CD14-positive monocyte (primary cell): ENCODE measurements at places on chromosomes 5 and 9.
A peak's percentile ranks its signal among the peaks of the same experiment; 100 is the strongest.

DNA sequence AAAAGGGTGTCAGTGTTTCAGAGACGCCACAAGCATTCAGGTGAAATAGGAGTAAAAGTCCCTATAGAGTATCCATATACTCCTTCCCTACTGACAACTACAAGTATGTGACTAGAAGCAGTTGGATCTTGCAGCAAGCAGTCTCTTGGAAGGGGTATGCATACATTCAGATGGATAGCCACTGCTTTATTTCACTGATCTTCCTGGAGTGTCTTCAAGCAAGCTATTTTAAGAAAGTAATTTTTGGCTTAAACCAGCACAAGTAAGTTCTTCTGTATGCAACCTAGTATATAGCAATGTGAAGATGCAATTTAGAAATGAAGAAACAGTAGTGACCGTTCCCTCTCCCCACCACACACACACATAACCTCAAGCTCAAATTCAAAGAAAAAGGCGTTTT, 446.8 kb upstream of the CDH18 start:
- H3K4me3 ChIP-seq, result no peak overlapping the region
- DNase-seq, result no peak
- H3K27ac ChIP-seq, result no peak overlapping the region
- no peaks in the 10 kb centered on the region for H3K4me1 ChIP-seq
- H3K36me3 ChIP-seq, result no peaks in the 10 kb centered on the region

GRCh38 chr5:80860924-80861613, 99.1 kb upstream of the RASGRF2 start:
- H3K27ac ChIP-seq, result no peak overlapping the region
- no peak overlapping the region for H3K4me3 ChIP-seq
- peaks cover 4% of the 10 kb centered on the region for H3K4me1 ChIP-seq
- no peaks in the 10 kb centered on the region for H3K27me3 ChIP-seq
- DNase-seq, result no peak

GRCh38 chr5:141834331-141834730, 43.9 kb downstream of the PCDH1 start:
- no peak overlapping the region for H3K4me3 ChIP-seq
- H3K27ac ChIP-seq, result no peak overlapping the region
- no peaks in the 10 kb centered on the region for H3K36me3 ChIP-seq
- H3K4me1 ChIP-seq, result peaks cover 14% of the 10 kb centered on the region

GRCh38 chr9:107460153-107461023, 29.2 kb downstream of the KLF4 start:
- no peak overlapping the region for H3K27ac ChIP-seq
- no peak overlapping the region for H3K4me3 ChIP-seq
- H3K4me1 ChIP-seq, result peaks cover 7% of the 10 kb centered on the region
- DNase-seq, result no peak

DNA sequence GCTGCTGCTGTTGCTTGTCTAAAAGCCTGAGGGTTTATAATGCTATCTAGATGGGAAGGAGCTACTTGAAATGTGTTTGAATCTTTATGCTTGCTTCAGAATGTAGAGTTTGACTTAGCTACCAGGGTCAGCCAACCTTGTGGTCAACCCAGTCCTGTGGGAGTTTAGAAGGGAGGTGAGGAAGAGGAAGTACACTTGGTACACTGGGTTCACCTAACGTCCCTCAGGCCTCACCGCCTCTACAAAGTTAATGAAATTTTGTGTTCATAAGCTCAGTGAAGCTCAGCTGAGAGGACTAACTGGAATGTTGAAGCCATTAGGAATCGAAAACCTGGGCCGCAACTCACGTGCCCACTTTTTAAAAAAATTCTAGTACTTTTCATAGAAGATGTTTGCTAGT, 10.7 kb downstream of the IQGAP2 start:
- DNase-seq, result peak; percentile 20
- H3K4me1 ChIP-seq, result peaks cover 13% of the 10 kb centered on the region
- no peak overlapping the region for H3K27ac ChIP-seq
- H3K27me3 ChIP-seq, result no peaks in the 10 kb centered on the region

- DNase-seq, result no peak
- H3K4me3 ChIP-seq, result no peak overlapping the region
- H3K27ac ChIP-seq, result no peak overlapping the region
- no peaks in the 10 kb centered on the region for H3K27me3 ChIP-seq
- H3K4me1 ChIP-seq, result no peaks in the 10 kb centered on the region
- H3K36me3 ChIP-seq, result no peaks in the 10 kb centered on the region
These were observed 1729.7 kb upstream of the WWC1 start for GRCh38 chr5:166561759-166562158.

- H3K4me3 ChIP-seq, result no peak overlapping the region
- H3K36me3 ChIP-seq, result no peaks in the 10 kb centered on the region
- H3K4me1 ChIP-seq, result peaks cover 33% of the 10 kb centered on the region
- H3K27me3 ChIP-seq, result no peaks in the 10 kb centered on the region
- no peak for DNase-seq
These were observed 57.2 kb upstream of the PPARGC1B start for GRCh38 chr5:149672701-149673476.

DNA sequence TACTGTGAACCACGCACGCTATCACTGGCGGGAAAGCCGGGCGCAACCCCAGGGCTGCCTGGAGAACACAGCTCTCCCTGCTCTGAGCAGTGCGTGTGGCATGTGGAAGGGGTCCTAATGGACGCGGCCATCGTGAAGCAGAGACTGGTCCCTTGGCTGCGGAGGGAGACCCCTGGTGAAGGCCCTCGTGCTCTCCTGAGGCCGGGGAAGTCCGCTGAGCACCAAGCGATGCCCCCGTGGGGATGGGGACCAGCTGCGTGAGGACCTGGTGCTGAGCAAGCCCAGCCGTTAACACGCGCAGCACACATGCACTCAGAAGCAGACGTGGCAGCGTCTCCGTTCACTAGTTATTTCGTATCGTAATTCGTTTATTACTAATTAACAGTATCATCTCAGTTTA, 24.4 kb downstream of the SLC12A7 start:
- no peak overlapping the region for H3K4me3 ChIP-seq
- no peaks in the 10 kb centered on the region for H3K27me3 ChIP-seq
- no peak overlapping the region for H3K27ac ChIP-seq

- H3K4me3 ChIP-seq, result no peak overlapping the region
- H3K36me3 ChIP-seq, result no peaks in the 10 kb centered on the region
- H3K27me3 ChIP-seq, result peaks cover 9% of the 10 kb centered on the region
- H3K4me1 ChIP-seq, result peaks cover 14% of the 10 kb centered on the region
These were observed 5.7 kb downstream of the FGD3 start for GRCh38 chr9:92952906-92953610.

DNA sequence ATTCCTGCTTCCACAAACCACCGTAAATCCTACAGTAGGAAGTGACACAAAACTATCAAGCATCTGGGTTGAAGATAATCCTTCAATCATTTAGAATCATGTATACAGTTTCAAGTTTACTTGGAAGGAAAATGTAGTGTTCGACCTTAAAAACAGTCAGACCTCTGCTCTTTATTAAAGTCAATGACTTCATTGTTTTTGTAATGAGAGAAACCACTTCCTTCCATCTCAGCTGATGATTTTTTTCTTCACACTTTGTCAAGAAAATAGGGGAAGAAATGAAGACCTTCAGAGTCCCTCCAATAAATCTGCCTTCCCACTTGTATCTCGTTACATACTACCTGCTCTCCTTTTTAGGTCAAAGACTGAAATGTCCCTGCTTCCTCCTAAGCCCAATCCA, 30.1 kb downstream of the TUSC1 start:
- DNase-seq, result no peak
- no peaks in the 10 kb centered on the region for H3K36me3 ChIP-seq
- no peaks in the 10 kb centered on the region for H3K4me1 ChIP-seq
- no peak overlapping the region for H3K4me3 ChIP-seq
- H3K27ac ChIP-seq, result no peak overlapping the region
- H3K27me3 ChIP-seq, result no peaks in the 10 kb centered on the region

DNA sequence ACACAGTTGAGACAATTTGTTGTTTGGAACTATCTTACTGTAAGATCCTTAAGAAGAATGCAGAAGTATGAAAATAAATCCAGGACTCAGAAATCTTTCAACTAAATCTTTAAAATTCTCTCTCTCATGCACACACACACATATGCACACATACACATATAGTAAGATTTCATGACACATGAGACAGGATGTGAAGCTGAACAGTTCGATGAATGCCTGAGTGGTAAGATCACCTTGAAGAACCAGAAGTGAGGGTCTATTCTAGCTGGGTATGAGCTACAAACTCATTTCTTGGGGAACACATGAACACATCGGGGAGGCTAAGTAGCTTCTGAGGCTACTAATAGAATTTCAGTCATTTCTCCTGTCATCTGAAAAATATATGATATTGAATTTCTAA, 153.6 kb downstream of the TMC1 start:
- DNase-seq, result no peak
- no peak overlapping the region for H3K4me3 ChIP-seq
- H3K36me3 ChIP-seq, result no peaks in the 10 kb centered on the region
- no peak overlapping the region for H3K27ac ChIP-seq
- H3K27me3 ChIP-seq, result peaks cover 14% of the 10 kb centered on the region

DNA sequence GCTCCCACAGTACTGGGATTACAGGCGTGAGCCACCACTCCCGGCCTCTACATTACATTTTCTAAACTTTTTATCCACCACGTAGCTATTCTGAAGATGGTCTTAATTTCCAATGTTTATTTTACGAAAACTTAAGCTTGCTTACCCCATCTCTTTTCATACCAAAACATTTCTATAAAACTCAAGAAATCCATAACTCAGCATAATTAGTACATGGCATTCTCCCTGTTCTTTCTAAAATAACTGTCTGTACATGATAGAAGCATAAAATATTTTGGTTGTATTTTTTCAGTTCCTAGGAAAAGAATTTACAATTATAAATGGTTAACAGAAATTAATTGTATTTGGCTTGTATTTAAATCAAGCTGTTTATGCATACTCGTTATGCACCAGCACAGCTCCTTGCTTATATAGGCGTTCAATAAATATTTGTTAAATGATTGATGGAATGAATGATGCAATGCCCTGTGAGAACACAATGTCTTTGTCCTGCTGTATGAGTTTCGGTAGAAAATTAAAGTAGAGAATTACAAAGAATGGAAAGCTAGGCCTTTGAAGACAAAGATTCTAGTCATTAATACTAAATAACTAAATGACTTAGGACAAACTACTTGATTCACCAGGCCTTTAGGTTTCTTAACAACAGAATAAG, 384.2 kb downstream of the EFNA5 start:
- no peaks in the 10 kb centered on the region for H3K27me3 ChIP-seq
- H3K4me1 ChIP-seq, result no peaks in the 10 kb centered on the region
- H3K36me3 ChIP-seq, result no peaks in the 10 kb centered on the region
- no peak overlapping the region for H3K27ac ChIP-seq

- H3K4me1 ChIP-seq, result no peaks in the 10 kb centered on the region
- DNase-seq, result no peak
- no peak overlapping the region for H3K4me3 ChIP-seq
- no peaks in the 10 kb centered on the region for H3K36me3 ChIP-seq
- H3K27me3 ChIP-seq, result no peaks in the 10 kb centered on the region
These were observed 91.4 kb upstream of the RAI14 start for GRCh38 chr5:34564710-34565235.

GRCh38 chr9:20178197-20178596, 389.4 kb upstream of the SLC24A2 start:
- no peaks in the 10 kb centered on the region for H3K36me3 ChIP-seq
- H3K27me3 ChIP-seq, result no peaks in the 10 kb centered on the region
- no peaks in the 10 kb centered on the region for H3K4me1 ChIP-seq
- no peak overlapping the region for H3K27ac ChIP-seq
- DNase-seq, result no peak

- H3K27me3 ChIP-seq, result no peaks in the 10 kb centered on the region
- H3K4me3 ChIP-seq, result no peak overlapping the region
- H3K27ac ChIP-seq, result no peak overlapping the region
- DNase-seq, result no peak
These were observed 36.9 kb downstream of the SCAI start for GRCh38 chr9:125106285-125106893.

GRCh38 chr9:128428644-128429512, 8.2 kb downstream of the CERCAM start:
- H3K27me3 ChIP-seq, result no peaks in the 10 kb centered on the region
- no peak for DNase-seq
- no peaks in the 10 kb centered on the region for H3K36me3 ChIP-seq
